ENCODE measurements at places on chromosomes 12 and 14.

- H3K27ac ChIP-seq: no peak overlapping the region
- no peak for DNase-seq
- H3K36me3 ChIP-seq: peaks cover 19% of the 10 kb centered on the region
- peaks cover 23% of the 10 kb centered on the region for H3K4me1 ChIP-seq
- H3K27me3 ChIP-seq: no peaks in the 10 kb centered on the region
These were observed 4.3 kb downstream of the STRAP start for GRCh38 chr12:15886372-15887042.

DNA sequence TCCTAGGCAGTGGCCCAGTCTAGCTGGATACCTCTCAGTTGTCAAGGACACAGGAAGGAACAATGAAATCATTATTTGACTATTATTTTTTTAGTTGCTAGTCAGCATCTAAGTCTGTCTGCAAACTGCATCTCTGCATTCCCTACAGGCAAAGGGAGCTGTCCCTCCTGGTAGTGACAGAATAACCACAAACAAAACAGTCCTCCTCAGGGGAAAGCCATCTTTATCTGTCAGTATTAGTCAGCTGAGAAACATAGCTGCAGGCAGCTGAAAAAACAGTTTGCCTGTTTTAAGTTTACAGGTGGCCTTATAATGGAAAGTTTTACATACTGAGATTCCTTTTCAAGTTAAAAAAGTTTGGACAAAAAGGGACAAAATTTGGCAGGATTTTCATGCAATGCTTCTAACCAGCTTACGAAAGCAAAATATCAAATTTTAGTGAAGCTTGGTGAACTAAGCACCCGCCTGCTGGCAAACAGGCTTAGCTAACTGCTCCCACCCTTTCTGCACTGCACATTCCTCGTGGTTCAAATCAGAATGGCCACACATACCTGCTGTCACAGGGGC, 29.5 kb downstream of the SLC25A21 start:
- H3K4me1 ChIP-seq: no peaks in the 10 kb centered on the region
- no peaks in the 10 kb centered on the region for H3K36me3 ChIP-seq
- H3K4me3 ChIP-seq: no peak overlapping the region
- DNase-seq: no peak

DNA sequence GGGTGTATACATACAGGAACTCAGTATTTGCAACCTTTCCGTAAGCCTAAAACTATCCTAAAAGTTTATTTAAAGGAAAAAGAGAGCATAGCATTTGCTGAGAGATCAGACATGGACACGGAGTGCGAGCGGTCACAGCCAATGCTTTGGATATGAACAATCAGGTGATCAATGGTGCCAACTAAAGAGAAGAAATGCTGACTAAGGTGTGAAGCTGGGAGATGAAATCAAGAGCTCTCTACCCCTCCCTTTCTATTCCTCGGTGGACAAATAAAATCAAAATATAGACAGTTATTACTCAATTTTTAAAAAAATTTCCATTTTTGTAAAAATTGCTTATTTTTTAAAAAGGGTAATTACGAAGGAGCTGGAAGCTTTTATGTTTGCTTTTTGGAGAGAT, 29.2 kb downstream of the NT5DC3 start:
- no peak overlapping the region for H3K27ac ChIP-seq
- no peaks in the 10 kb centered on the region for H3K27me3 ChIP-seq
- no peaks in the 10 kb centered on the region for H3K36me3 ChIP-seq
- H3K4me1 ChIP-seq: no peaks in the 10 kb centered on the region
- no peak for DNase-seq
- H3K4me3 ChIP-seq: no peak overlapping the region

DNA sequence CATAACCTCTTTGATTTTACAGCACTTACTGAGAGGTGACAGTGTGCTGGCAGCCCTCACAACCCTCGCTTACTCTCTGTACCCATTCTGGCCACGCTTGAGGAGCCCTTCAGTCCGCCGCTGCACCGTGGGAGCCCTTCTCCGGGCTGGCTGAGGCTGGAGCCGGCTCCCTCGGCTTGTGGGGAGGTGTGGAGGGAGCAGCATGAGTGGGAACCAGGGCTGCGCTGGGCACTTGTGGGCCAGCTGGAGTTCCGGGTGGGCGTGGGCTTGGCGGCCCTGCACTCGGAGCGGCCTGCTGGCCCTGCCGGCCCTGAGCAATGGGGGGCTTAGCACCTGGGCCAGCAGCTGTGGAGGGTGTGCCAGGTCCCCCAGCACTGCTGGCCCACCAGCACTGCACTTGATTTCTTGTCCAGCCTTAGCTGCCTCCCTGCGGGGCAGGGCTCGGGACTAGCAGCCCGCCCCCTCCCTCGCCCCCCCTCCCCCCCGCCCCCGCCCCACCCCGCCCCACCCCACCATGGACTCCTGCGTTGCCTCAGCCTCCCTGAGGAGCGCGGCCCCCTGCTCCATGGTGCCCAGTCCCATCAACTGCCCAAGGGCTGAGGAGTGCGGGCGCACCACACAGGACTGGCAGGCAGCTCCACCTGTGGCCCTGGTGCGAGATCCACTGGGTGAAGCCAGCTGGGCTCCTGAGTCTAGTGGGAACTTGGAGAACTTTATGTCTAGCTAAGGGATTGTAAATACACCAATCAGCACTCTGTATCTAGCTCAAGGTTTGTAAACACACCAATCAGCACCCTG, 9.9 kb downstream of the MDGA2 start:
- no peaks in the 10 kb centered on the region for H3K36me3 ChIP-seq
- no peak overlapping the region for H3K27ac ChIP-seq
- H3K4me1 ChIP-seq: no peaks in the 10 kb centered on the region
- H3K27me3 ChIP-seq: no peaks in the 10 kb centered on the region

- no peaks in the 10 kb centered on the region for H3K27me3 ChIP-seq
- H3K4me1 ChIP-seq: no peaks in the 10 kb centered on the region
- H3K36me3 ChIP-seq: no peaks in the 10 kb centered on the region
- H3K27ac ChIP-seq: no peak overlapping the region
- no peak overlapping the region for H3K4me3 ChIP-seq
These were observed 251.2 kb upstream of the EGLN3 start for GRCh38 chr14:34201909-34202637.

DNA sequence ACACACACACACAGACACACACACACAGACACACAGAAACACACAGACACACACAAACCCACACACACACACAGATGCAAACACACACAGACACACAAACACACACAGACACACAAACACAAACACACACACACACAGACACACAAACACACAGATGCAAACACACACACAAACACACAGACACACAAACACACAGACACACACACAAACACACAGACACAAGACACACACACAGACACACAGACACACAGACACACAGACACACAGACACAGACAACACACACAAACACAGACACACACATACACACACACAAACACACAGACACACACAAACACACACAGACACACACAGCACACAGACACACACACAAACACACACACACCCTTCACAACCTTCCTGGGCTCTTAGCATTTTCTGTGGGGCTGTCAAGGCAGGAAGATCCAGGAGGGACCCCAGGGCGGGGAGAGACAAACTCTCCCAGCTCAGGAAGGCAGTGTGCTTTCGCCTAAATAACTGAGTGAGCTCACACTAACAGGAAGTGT, 24.2 kb upstream of the INF2 start:
- no peaks in the 10 kb centered on the region for H3K4me1 ChIP-seq
- peak overlapping the region; percentile 78 for H3K27ac ChIP-seq
- no peak overlapping the region for H3K4me3 ChIP-seq
- H3K27me3 ChIP-seq: no peaks in the 10 kb centered on the region
- no peaks in the 10 kb centered on the region for H3K36me3 ChIP-seq

GRCh38 chr12:46650688-46651087, 175.1 kb downstream of the SLC38A4 start:
- H3K4me1 ChIP-seq: no peaks in the 10 kb centered on the region
- H3K27ac ChIP-seq: no peak overlapping the region
- no peaks in the 10 kb centered on the region for H3K36me3 ChIP-seq
- DNase-seq: no peak
- H3K4me3 ChIP-seq: no peak overlapping the region

- no peaks in the 10 kb centered on the region for H3K36me3 ChIP-seq
- H3K4me3 ChIP-seq: no peak overlapping the region
- no peaks in the 10 kb centered on the region for H3K27me3 ChIP-seq
- no peak for DNase-seq
These were observed 92.5 kb downstream of the STAB2 start for GRCh38 chr12:103679421-103680170.

GRCh38 chr14:62501021-62501750, 544.1 kb downstream of the KCNH5 start:
- H3K27me3 ChIP-seq: no peaks in the 10 kb centered on the region

GRCh38 chr14:73358187-73358586, 100.2 kb downstream of the NUMB start:
- H3K4me1 ChIP-seq: no peaks in the 10 kb centered on the region
- H3K36me3 ChIP-seq: no peaks in the 10 kb centered on the region
- no peak overlapping the region for H3K4me3 ChIP-seq
- DNase-seq: no peak
- no peaks in the 10 kb centered on the region for H3K27me3 ChIP-seq

DNA sequence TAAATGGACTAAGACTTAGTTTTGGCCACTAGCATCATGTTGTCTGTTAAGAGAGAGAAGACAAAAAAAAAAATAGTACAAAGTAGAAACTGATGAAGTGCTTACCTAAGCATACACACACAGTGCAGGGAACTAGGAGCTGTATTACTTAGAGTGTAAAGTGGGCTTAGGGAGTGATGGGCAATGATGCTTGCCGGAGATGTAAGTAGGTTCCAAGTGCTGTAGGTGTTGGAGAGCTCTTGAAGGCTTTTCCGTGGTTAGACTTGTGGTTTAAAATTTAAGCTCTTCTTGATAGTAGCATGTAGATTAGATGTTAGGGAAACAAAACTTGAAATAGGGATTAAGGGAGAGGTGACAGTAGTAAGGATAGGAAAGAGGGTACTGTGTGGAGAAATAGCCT, 34.7 kb downstream of the MIA2 start:
- H3K27ac ChIP-seq: no peak overlapping the region
- no peak for DNase-seq
- H3K4me3 ChIP-seq: peak overlapping the region; percentile 67
- H3K27me3 ChIP-seq: no peaks in the 10 kb centered on the region

GRCh38 chr12:7178481-7178880, 11.0 kb upstream of the PEX5 start:
- H3K27me3 ChIP-seq: no peaks in the 10 kb centered on the region
- DNase-seq: no peak
- H3K36me3 ChIP-seq: no peaks in the 10 kb centered on the region
- no peaks in the 10 kb centered on the region for H3K4me1 ChIP-seq

GRCh38 chr14:96091941-96092411, 52.8 kb downstream of the C14orf132 start:
- no peaks in the 10 kb centered on the region for H3K27me3 ChIP-seq
- H3K4me1 ChIP-seq: no peaks in the 10 kb centered on the region
- H3K27ac ChIP-seq: no peak overlapping the region
- H3K4me3 ChIP-seq: no peak overlapping the region
- DNase-seq: no peak

DNA sequence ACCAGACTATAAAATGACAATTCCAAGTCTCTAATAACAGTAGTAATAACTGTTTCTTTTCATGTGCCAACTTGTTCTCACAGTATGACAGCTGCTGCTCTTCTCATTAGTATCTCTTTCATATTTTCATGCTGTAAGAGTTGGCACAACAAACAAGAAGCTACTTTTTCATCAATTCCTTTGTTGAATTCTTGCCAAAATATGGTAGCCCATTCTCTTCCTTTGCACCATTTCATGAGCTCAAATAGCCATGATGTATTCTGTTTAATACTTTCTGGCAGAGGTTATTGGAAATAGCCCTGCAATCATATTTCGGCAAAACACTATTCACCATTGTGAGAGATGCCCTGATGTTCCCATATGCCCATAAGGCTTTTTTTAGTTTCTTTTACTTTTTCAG, 1100.7 kb downstream of the TRHDE start:
- no peak overlapping the region for H3K4me3 ChIP-seq
- H3K27ac ChIP-seq: no peak overlapping the region
- H3K27me3 ChIP-seq: no peaks in the 10 kb centered on the region
- H3K36me3 ChIP-seq: no peaks in the 10 kb centered on the region

DNA sequence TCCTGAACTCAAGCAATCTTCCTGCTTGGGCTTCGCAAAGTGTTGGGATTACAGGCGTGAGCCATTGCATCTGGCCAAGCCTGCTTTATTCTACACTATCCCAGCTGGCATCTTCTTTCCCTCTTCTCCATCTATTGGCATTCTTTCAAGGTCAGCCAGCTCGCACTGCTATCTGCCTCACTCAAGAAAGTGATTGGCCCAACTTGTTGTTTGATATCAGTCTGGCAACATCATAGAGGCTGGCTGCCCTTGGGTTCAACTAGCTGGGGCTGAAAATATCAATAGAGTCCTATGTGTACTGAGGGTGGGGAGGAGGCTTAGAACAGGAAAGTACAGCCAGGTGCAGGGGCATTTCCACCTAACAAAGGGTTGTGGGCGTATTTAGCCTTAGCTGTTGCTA, 17.1 kb downstream of the GMFB start:
- H3K27me3 ChIP-seq: no peaks in the 10 kb centered on the region
- H3K27ac ChIP-seq: no peak overlapping the region
- H3K36me3 ChIP-seq: no peaks in the 10 kb centered on the region
- H3K4me3 ChIP-seq: no peak overlapping the region
- no peak for DNase-seq
- no peaks in the 10 kb centered on the region for H3K4me1 ChIP-seq

- no peaks in the 10 kb centered on the region for H3K27me3 ChIP-seq
- no peak overlapping the region for H3K4me3 ChIP-seq
- H3K36me3 ChIP-seq: no peaks in the 10 kb centered on the region
- no peak overlapping the region for H3K27ac ChIP-seq
- DNase-seq: no peak
- no peaks in the 10 kb centered on the region for H3K4me1 ChIP-seq
These were observed 11.8 kb upstream of the RCOR1 start for GRCh38 chr14:102580550-102581110.

- no peak overlapping the region for H3K4me3 ChIP-seq
- no peak for DNase-seq
These were observed 6.9 kb upstream of the PRKAG1 start for GRCh38 chr12:49025463-49025862.

GRCh38 chr14:50521912-50522341, 10.4 kb downstream of the MAP4K5 start:
- no peak for DNase-seq
- no peaks in the 10 kb centered on the region for H3K36me3 ChIP-seq
- no peak overlapping the region for H3K4me3 ChIP-seq
- no peaks in the 10 kb centered on the region for H3K27me3 ChIP-seq

GRCh38 chr12:105880824-105881388, 257.8 kb downstream of the NUAK1 start:
- no peak overlapping the region for H3K4me3 ChIP-seq
- no peaks in the 10 kb centered on the region for H3K27me3 ChIP-seq
- H3K4me1 ChIP-seq: no peaks in the 10 kb centered on the region
- no peak for DNase-seq

Data from pancreas (tissue), 10 donors.